Substantia nigra (tissue), 51 donors: ENCODE measurements at places on chromosomes 4 and X.

DNA sequence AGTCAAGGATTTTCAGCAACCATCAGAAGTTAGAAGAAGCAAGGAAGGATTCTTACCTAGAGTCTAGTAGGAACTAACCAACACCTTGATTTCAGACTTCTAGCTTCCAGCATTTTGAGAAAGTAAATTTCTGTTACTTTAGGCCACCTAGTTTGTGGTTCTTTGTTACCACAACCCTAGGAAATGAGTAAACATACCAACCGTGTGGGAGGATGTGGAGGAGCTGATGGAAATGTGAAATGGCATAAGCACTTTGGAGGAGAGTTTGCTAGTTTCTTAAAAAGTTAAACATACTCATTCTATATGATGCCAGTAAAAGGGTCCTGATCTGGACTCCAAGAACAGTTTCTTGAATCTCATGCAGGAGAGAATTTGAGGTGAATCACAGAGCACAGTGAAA lies 679.4 kb downstream of the PDHA2 start:
- no peak for DNase-seq

GRCh38 chr4:112910109-112910736 lies 139.2 kb upstream of the ANK2 start:
- DNase-seq = peak; percentile 28

DNA sequence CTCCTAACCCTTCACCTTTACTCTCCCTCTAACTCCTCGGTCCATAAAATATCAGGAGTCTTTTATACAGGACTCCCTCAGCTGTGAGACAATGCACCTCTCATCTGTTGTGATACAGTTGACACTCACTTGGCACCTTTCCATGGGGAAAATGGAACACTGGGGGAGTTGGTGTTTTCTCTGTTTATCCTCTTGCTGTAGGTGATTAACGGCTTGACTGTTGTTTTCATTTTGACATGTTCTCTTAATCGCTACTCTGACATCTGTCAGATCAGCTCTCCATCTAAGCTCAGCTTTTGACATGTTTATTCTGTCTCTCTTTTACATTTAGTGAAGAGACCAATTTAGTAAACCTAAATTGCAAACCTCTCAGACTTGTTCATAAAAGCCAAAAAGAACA lies 604.8 kb downstream of the TRAM1L1 start:
- DNase-seq = no peak

DNA sequence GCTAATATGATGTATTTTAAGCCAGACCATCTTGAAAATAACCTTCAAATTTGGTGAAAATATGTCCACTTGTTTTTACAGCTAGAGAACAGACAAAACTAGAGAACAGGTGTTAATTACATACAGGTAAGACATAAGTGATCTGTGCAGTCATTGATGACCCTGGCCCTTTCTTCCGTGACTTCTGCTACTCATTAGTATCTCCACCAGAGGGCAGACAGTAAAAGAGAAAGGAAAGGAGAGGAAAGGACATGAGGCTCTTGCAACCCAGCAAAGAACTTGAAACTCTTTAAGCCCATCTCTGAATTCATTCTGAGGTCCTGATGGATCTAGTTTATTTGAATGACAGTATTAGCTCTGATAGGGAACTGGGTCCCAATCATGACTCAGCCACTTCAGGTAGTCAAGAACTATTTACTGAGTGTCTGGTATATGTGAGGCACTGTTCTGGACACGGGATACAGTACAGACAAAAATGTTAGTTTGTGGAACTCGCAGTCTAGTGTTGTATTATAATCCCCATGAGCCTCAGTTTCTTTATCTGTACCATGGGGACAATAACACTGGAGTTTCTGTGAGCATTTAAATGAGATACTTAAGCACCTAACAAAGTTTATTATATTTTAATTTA lies 121.0 kb upstream of the TEX13D start:
- no peak for DNase-seq

- no peak for DNase-seq
Measured at GRCh38 chr4:22345678-22346077, 170.2 kb downstream of the ADGRA3 start.

DNA sequence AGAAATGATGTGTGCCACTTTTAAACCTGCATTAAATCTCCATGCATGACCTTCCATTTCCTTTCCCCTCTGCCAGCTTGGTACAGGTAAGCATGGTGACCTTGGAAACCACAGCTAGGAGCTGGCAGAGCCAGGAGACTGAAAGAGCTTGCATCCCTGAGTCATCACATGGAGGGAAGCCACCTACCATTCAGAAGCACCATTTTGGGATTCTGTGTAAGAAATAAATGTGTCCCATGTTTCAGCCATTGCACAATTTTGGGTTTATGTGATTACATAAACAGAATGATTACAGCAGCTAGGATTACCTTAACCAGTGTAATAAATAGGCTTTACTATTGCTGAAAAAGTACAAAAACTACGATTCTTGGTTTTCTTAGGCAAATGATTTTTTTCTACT lies 17.3 kb upstream of the CCDC149 start:
- no peak for DNase-seq

DNA sequence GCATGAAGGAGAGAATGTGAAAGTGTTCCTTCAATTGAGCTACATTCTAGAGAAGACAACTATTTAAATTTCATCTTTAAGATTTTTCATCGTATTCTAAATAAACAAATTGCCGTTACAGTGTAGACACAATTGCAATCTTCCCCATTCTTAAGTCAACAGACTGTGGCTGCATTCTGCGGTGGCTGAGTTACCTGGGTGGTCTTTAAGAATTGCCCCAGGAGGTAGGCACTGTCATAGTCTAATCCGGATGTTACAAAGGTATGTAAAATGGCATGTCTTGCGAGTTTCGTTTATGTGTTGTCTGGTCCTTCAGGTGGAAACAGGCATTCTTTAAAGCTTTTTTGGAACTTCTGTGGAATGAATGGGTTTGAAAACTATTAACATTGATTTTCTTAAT lies 586.1 kb upstream of the PITX2 start:
- DNase-seq = no peak

- no peak for DNase-seq
Measured at GRCh38 chrX:120727911-120728310, 98.1 kb upstream of the C1GALT1C1 start.

GRCh38 chrX:123603491-123603890 lies 129.4 kb downstream of the THOC2 start:
- DNase-seq = no peak

DNA sequence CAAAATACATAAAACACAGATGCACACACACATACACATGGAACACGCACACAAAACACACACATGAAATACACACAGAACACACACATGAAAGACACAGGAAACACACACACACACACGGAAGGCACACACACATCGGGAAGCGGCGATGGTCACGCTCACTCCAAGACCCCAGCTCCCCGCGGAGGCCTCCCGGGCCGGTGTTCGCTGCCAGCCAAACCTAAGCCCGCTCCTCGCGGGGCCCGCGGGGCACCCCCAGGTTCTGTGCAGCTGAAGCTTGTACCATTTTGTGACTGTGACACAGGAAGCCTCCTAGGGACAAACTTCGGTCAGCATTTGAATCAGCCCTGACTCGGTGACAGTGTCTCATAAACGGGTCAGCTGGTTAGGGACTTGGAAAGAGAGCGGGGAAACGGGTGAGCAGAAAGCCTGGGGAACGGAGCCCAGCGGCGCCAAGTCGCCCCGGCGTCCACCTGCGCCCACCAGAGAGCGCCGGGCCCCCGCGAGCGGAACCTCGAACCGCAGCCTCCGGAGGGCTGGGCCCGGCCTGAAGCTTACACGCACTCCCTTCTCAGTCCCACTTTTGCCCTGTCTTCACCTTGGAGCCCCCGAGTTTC lies 32.1 kb downstream of the F11 start:
- DNase-seq = no peak

DNA sequence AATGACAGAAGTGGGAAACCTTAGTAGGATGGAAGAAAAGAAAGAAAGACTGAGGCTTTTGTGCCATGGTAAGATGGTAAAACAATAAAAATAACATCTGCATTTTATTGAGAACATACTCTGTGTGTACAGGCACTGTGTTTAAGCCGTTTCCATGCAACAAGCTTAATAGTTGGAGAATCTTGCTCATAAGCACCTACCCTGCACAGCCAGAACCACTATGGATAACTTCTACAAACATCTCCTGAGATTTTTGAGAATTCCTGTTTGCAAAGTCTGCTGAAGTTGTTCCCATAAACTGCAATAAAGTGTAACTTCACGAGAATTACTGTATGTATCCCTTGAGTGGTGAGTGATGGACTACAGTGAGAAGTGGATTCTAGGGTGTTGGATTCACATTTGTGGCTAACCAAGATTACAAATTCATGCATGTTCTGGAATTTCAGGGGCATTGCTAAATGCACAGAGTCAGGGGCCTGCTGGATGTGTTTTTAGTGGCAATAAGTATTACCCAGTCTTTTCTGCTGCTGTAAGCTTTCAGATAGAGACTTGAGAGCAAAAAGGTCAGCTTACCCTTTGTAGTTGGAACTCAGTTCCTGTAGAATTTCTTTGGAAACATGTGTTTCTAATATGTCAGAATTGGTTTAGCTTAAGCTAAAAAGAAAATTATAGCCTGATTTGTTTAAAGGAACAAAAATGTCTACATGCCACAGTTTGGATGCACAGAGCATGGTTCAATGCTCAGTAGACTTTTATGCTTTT lies 132.5 kb downstream of the AFF1 start:
- no peak for DNase-seq

GRCh38 chr4:57639561-57640382 lies 529.6 kb upstream of the IGFBP7 start:
- DNase-seq = no peak

GRCh38 chr4:108165586-108165985 lies 3.1 kb downstream of the LEF1 start:
- DNase-seq = no peak

GRCh38 chrX:28278726-28279125 lies 297.5 kb upstream of the DCAF8L1 start:
- no peak for DNase-seq

- no peak for DNase-seq
Measured at GRCh38 chr4:5553801-5554200, 154.6 kb downstream of the EVC2 start.

DNA sequence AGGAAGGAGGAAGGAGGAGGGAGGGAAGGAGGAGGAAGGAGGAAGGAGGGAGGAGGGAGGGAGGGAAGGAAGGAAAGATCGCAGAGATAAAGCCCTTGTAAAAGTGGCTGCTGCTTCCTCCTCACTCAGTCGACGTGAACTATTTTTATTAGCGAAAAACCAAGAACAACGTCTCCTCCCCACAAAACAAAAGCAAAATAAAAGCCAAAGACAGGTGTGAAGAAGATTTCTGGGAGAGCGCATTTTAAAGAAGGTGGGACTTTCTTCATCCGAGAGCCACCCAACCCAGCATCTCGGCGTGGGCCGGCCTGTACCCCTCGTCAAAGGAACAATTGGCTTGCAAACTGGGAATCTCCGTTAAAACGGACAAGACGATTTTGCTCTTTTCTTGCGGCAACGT lies 40.7 kb upstream of the ASMTL start:
- no peak for DNase-seq

DNA sequence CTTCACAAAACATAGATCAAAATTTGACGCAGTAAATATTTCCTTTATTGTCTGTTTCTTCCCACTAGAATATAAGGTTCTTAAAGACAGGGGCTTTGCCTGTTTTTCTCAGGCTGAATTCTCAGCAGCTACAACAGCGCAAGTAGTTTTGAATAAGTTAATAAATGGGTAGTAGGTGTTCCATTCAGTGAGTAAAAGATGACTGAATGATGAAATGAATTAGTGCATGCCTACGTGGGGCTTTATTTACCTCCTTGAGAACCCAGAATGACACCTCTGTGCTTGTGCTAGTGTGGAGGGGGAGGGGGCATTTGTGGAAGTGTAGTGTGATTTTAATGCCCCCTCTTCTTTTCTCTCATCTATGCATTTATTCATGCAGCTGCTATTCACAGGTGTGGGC lies 278.9 kb downstream of the FBXW7 start:
- no peak for DNase-seq

GRCh38 chr4:111979921-111980320 lies 165.3 kb upstream of the FAM241A start:
- no peak for DNase-seq

- no peak for DNase-seq
Measured at GRCh38 chrX:31445542-31445941, 373.7 kb upstream of the FTHL17 start.

DNA sequence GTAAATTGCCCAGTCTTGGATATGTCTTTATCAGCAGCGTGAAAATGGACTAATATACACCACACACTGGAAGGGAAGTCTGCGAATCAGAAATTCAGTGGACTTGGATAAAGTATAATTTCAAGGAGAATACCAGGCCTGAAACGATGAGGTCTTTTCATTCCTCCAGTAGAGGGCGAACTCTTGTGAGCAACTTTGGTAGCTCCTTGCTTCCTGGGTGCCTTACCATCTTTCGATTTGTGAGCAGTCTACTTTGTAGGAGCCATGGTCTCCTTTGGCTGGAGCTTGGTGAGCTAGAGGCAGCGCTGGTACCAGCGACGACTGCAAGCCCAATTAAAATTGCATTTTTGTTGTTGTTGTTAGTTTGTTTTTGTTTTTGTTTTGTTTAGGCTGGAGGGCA lies 791.9 kb downstream of the FAT4 start:
- DNase-seq = no peak

DNA sequence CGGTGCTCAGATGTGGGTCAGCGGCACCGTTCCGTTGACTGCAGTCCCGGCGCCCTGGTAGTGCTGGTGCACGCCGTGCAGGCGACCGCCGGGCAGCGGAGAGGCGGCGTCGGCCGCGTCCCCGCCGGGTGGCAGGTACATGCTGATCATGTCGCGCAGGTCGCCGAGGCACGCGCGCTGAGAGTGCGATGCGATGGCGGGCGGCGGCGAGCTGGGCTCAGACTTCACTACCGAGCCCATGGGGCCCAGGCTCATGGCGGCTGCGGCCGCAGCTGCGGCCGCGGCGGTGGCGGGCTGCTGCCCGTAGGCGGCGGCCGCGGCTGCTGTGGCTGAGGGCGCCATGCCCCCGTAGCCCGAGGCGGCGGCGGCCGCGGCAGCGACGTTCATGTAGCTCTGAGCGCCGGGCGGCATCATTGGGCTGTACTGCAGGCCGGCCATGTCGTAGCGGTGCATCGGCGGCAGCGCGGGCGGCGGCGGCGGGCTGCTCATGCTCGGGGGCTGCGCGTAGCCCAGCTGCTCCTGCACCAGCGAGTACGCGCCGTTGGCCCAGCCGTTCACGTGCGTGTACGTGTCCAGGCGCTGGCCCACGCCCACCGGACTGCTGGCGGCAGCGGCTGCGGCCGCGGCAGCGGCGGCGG lies 1.0 kb downstream of the SOX3 start:
- DNase-seq = peak; percentile 9

DNA sequence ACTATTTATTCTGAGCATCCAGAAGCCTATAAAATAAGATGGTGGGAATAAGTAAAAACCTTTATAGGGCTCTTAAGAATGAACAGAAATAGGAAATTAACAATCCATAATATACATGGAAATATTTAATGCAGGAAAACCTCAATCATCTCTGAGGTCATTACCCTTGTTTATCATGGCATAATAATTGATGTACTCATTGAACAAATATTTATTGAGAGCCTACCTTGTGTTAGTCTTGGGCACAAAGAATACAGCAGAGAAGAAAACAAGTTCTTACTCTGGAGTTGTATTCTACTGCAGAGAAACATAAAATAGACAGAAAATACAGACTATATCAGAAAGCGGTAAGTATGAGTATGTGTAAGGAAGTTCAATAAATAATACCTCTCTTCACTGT lies 167.2 kb downstream of the COX18 start:
- DNase-seq = no peak

GRCh38 chr4:59393780-59394179 lies 1806.3 kb upstream of the ADGRL3 start:
- no peak for DNase-seq

GRCh38 chr4:172207258-172207657 lies 394.1 kb downstream of the GALNTL6 start:
- no peak for DNase-seq
